ENCODE measurements at places on chromosomes 6 and 20. TPM values are rescaled to one million over a fixed set of nuclear protein-coding genes. Genes with fewer than 3 reads are reported as not detected.

GRCh38 chr20:37095599-37096414 lies at the start of gene RBL1:
RBL1 (minus strand) TSS chr20:37095997; CDS start chr20:37095928, 69 bp downstream.
- peak; percentile 71 for DNase-seq

GRCh38 chr6:16277101-16277981 lies 39.0 kb downstream of the GMPR start:
- DNase-seq = peak; percentile 87

DNA sequence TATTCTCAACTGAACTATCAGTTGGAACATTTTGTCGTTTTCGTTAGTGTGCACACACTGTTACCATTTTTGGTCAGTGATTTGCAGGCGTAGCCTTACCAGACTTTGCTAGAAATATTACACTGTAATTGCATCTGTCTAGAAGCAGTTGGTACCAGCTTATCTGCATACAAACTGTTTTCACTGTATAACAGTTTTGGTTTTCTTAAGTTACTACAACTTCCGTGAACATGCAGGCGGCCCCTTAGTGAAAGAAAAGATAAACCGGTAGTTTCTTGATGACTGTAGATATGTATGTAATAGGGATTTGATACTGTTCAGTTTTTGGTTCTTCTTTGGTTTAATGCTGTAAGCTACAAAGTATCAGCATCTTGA lies 1.3 kb downstream of the DSTN start:
- DNase-seq = no peak

DNA sequence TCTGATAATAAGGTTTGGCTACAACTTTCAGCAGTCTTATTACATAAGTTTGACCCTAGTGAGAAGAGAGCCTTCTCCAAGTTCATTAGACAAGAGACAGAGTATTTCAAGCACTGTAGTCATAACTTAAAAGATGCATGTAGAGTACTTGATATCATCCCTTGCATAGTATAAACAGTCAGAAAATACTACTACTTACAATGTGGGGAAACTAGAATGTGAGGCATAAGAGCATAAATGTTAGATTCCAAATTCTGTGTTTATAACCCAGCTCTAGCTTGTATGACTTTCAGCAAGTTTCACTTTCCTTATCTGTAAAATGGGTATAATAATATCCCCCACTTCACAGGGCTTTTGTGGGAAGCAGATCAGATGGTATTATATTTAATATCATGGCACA lies 56.8 kb upstream of the TMEM200A start:
- DNase-seq = no peak

DNA sequence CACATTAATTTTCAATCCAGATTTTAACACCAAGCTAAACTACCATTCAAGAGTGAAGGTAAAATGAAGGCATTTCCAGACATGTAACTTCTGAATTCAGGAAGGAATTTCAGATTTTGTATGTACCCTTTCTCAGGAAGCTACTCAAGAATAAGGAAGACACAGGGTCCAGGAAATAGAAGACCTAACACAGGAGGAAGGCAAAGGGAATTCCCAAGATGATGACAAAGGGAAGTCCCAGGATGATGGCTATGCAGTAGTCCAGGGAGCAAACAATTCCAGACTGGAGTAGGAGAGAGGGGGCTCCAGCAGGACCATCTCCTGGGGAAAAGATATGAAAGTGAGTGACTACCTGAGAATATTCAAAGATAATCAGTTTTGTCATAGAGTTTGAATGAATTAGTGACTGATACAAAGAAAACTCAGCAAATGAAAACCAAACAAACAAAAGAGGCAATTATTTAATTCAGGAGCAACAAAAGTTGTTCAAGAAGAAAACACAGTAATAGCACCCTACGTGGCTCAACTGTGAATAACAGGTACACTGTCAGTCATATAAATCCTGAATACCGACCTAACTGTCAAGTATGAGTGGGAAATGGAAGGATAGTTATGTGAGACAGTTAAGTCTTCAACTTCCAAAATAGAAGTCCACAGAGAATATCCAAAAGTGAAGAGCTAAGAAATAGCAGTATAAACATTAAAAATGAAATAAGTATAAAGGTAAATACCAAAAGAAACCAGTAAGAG lies 4.0 kb downstream of the RNF24 start:
- DNase-seq = no peak

DNA sequence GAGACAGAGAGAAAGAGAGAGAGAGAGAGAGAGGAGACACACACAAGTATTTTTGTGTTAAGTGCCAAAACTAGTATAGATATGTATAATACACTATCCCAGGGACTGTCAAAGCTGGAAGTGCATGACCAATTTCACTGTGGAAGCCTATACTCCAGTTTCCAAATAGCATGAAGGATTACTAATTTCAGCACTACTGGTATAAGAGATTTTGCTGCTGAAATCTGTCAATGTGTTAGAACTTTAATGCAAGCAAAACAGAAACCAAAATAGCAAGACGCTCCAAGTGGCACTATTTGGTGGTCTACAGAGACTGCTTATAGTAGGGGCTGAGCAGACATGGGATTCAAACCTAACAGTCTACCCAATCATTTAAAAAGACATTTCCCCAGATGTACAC lies 284.8 kb downstream of the BTBD9 start:
- DNase-seq = no peak

GRCh38 chr6:158639056-158639455 lies 5.5 kb downstream of the DYNLT1 start:
- DNase-seq = no peak

- no peak for DNase-seq
Observed at GRCh38 chr6:115830895-115831294, 229.8 kb downstream of the FRK start.

DNA sequence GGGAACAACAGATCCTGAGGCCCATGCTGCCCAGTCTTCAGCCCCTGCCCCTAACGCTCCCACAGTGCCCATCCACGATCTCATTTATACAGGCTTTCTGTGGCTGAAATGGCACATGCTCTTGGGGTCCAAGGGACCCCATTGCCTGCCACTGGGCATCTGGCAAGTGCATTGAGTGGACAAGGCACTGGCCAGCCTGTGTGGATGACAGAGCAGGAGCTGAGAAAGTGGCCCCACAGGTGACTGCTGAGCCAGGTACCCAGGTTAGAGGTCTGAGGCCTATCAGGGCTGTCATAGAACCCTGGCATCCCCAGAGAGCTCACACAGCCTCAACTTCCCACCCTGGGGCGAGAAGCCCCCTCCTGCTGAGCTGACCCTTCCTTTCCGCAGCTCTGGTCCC lies 86.0 kb upstream of the NXT1 start:
- no peak for DNase-seq

- DNase-seq = peak; percentile 70
Observed at GRCh38 chr20:1437235-1437904, 29.3 kb downstream of the NSFL1C start.

- DNase-seq = no peak
Observed at GRCh38 chr20:2292416-2293110, 3.2 kb upstream of the TGM3 start.

GRCh38 chr6:114521926-114522325 lies 179.1 kb upstream of the HS3ST5 start:
- DNase-seq = no peak

DNA sequence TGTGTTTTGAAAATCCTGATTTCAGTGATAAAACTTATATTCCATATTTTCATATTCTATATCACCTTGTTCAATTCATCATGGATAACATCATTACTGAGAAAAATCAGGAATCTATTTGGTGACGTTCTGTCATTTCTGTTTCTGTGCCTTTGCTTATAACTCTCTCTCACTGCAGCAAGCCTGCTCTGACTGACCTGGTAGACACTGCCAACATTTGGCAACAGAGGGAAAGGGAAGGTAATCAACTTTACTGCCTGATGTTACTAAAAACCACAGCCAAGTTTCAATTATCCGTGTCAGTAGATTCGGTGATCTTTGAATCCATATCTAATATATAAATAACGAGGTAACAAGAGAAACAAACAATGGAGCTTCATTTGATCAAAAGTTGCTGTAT lies 501.9 kb downstream of the LMBRD1 start:
- no peak for DNase-seq

DNA sequence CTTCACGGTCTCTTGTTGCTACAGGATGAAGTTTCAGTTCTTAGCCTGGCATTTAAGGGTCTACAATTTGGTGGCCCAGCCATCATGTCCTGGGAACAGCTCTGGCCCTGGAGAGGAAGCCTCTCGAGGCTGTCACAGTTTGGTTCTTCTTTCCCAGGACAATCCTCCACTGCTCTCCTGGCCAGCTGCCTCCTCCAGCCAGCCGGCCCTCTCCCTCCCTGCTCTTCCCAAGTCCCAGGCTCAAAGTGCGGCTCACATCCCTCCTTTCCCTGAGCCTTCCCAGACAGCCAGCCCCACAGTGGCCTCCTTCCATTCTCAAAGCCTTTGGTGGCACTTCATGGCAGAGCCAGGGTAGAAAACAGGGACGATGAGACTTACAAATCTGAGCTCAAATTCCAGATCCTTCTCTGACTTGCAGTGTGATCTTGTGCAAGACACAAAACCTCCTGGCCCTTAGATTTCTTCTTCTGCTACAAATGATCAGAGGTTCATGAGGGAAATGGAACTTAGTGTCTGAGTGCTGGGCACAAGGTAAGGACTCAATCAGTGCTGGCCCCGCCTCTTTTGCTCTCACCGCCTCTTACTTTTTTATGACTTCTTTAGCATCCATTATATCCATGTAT lies 223.8 kb upstream of the ECI2 start:
- DNase-seq = no peak

- DNase-seq = peak; percentile 73
Observed at GRCh38 chr20:35277531-35278395, at the start of gene MMP24OS. MMP24OS (minus strand) TSS chr20:35278122; CDS start chr20:35277929, 193 bp downstream.

GRCh38 chr20:60008130-60008808 lies 50.0 kb downstream of the CDH26 start:
- DNase-seq = no peak

GRCh38 chr6:39998126-39998525 lies 63.9 kb upstream of the MOCS1 start:
- DNase-seq = no peak

DNA sequence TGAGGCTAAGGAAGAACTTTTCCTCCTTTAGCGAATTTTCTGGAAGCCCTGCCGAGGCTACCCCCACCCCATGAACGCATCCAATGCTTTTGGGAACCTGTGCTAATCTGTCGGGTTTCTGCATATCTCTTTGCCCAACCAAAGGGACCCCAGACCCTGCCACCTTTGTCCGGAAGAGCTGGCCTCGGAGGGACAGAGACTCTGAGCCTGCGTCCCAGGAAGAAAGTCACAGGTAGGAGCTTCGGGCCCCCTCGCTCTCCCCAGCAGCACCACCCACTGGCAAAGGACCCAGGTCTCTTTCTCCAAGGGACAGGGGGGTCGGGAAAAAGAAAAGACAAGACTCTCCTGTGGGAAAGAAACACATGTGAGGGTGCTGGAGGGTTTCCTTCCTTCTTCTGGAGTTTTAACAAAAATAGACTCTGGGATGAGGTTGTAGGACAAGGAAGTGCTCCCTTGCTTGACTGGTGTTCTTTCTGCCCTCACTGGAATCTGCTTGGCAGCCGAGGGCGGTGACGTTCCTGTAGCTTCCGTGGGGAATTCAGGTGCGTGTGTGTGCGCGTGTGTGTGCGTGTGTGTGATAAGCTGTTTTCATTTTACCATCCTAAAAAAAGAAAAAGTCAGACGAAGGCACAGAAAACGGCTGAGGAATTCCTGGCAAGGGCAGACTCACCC lies 16.3 kb upstream of the FOXC1 start:
- no peak for DNase-seq

GRCh38 chr6:167492100-167492449 lies 167.2 kb downstream of the TTLL2 start:
- DNase-seq = no peak

DNA sequence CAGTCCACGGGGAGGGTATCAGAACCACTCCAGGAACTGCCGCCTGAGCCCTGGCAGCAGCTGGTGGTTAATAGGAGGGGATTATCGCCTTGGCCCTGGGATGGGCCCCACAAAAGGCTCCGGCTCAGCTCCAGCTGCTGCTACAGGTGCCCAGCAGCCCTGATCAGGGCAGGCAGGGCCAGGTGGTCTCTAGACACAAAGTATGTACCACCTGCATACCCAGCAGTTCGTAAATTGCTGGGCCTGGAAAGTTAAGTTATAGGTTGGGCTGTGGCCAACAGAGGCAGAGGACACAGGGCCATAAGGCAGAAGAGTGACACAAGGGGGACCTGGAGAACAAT lies 35.1 kb downstream of the RRBP1 start:
- DNase-seq = no peak

DNA sequence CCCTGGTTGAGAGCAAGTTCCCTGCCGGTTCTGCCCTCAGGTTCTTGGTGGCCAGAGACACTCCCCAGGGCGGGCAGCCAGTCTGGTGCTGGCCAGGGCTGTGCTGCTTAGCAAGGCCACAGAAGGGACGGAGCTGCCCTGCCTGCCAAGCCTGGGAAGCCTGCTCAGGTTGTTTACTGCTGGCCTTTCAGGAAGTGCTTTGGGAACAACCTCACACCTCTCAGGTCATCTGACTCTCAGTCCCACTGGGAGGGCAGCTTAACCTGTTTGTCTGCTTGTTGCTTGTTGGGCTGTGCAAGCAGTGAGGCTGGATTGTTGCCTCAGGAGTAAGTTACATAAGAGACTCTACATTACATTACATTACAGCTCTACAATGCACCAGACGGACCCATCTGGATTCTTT lies 75.8 kb upstream of the AFDN start:
- no peak for DNase-seq

DNA sequence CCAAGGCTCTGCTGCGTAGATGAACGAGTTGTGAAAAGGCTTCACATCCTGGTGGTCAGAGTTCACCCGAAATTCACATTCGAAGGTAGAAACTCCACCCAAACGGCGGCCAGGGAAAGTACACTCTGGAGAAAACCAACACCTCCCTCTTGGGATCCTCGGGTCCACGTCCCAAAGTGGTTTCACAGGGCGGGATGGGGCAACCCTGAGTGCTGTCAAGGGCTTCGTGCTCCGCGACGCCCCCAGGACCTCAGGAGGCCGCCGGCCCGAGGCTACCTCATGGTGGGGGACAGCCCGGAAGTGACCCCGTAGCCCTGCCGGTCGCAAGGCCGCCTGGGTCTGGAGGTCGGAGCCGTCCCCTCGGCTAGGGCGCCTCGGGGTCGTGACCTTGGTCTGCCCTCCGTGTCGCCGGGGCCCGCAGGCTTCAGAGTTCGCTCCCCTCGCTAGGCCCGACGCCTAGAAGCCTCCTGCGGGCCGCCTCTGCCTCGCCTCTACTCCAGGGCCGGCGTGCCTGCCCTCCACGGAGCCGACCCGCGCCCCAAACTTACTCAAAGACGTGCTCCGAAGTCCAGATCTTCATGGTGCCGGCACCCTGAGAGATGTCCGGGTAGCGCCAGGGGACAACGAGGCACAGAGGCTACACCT lies at the start of gene PRELID3B:
TSS of gene PRELID3B (minus strand) at position 636 of the 645 bp plus-strand sequence. CDS start at position 580, 56 bp downstream.
- DNase-seq = no peak

DNA sequence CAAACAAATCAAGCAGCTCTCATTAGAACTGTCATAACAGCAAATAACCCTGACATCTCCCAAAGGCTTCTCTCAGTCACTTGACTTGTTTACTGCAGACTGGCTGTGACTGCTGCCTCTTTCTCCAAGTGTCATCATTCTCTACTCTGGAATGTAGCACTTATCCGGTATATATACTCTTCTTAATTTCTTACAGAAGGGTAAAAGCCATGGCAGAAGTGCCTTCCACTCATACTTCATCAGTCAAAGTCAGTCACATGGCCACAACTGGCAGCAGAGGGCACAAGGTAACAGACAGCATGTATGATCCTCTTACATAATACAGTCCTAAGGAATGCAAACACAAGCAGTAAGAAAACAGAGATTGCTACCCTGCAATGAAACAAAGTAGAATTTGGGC lies 9.3 kb downstream of the NAPB start:
- DNase-seq = no peak

Gene RRAGD
- total RNA-seq = not detected

Gene PNPLA1
- not detected for total RNA-seq

Gene BPIFB1
- not detected for total RNA-seq

Gene OVOL2
- total RNA-seq = not detected

Gene ESR1
- total RNA-seq = not detected

Gene GSTA3
- total RNA-seq = not detected

Measured in HFFc6 (cell line).